NCI-H1105 treated with DMSO at 0.1 percent for 48 hours (cell line): ENCODE measurements at places on chromosomes 12 and 14.

DNA sequence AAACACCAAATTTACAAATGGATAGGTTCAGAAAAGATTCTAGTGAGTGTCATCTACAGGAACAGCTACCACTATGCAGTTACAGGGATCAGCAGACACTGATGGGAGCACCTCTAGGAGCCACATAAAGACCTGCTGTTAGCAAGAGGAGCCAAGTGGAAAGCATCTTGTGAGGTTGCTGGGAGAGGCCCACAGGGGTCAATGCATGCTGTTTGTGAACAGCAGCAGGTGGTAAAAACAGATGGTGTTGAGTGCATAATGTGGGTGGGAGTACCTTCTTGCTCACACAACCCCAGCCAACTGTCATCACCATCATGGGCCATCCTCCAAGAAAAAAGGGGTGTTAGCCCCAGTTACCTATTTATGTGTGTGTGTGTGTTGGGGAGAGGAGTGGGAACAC, 215.2 kb upstream of the SSTR1 start:
- DNase-seq, result no peak

DNA sequence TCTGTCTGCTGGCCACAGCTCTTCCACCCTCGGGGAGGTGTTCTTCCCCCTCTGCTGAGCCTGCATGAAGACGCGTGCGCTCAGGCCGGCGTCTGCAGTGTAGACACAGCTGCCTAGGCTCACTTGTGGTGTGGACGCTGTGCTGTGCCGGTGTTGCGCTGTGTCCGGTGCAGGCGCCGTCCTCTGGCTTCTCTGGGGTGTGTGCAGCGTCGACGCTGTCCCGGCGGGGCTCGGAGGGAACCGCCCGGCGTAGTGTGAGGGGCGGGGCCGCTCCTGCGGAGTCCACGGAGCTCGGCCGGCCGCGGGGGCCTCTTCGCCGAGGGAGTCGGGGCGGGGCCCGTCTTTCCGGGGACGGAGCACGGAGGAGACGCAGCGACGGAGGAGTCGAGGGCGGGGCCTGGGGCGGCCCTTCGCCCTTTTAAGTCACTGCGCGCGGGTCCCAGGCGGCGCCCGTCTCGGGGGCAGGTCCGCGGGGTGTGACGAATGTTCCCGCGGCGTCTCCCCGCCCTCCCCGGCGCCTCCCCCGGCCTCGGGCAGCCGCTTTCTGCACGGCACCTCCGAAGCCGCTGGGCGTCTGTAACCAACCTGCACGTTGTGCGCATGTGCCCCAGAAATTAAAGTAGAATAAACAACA, 45.2 kb downstream of the NOC4L start:
- DNase-seq, result peak; percentile 77

GRCh38 chr14:89826596-89826995, 127.9 kb downstream of the EFCAB11 start:
- no peak for DNase-seq

- DNase-seq, result no peak
These were observed 48.3 kb downstream of the SCN8A start for GRCh38 chr12:51639361-51639760.

DNA sequence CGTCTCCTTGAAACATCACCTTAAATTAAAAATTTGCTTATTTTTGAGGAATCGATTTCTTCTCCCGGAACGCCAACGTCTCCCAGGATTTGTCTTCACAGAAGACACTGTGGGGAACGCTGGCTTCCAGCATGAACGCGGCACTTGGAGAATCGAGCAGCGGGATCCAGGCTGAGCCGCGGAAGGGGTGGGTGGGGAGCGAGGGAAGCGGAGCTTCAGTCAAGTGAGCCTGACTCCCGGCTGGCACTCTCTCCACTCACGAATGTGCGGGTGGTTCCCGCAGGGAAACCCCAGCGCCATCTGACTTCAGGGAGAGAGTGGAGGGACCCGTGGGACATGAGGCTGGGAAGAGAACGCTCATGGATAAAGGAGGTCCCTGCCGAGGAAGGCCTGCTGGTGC, 506.0 kb upstream of the TMEM132C start:
- DNase-seq, result no peak

DNA sequence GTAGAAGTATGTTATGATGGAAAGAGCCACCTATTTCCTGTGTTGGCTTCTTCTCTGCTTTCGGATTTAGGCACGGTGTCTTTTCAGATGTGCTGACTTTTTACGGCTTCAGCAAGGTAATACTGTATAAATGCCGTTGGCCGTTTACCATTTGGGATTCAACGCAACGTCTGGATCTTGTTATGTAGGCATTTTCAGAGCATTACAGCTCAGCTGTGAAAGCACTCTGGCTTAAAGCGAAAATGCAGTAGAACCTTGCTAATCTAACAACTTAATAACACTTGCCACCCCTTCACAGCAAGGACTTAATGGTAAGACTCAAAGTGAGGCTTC, 229.9 kb downstream of the EFCAB11 start:
- DNase-seq, result no peak

DNA sequence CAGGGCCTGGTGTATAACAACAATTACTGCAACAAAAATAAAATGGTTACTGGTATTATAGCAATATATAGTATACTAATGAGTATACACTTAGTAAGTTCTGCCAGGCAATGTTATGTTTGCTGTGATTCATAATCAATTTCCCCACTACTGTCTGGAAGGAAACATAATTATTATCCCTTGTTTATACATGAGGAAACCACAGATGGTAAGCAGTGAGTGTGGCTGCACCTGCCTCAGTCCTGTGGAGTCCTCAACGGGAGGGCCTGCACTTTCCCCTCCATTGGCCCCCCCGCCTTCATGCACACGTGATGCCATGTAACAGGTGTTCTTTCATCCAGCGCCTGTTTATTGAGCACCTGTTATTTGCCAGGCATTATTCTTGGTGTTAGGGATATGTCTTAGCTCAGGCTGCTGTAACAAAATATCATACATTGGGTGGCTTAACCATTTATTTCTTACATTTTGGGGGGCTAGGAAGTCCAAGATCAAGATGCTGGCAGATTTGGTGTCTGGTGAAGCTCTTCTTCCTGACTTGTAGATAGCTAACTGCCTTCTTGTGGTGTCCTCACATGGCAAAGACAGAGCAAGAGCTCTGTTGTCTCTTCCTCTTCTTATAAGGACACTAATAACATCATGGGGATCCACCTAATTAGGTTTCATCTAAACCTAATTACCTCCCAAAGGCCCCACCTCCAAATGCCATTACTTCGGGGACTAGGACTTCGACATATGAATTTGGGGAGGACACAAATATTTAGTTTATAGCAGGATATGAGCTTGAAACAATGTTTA, 59.5 kb upstream of the CHGA start:
- DNase-seq, result peak; percentile 39

DNA sequence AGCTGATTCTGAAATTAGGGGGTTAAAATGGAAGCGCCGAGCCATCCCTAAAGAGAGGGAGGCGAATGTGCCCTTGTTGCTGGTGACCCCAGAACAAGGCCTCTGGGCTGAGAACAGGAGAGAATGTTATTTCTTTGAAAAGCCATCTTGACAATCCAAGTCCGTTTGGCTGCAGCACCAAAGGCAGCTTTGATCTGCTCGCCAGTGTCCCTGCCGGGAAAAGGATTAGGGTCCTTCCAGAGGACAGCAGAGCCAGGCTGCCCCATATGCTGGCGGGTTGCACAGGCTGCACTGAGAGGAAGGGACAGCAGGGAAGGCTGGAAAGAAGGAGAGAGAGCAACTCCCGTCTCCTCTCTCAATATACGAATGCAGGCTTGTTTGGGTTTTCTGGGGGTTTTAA, 141.7 kb downstream of the TMEM132C start:
- no peak for DNase-seq

DNA sequence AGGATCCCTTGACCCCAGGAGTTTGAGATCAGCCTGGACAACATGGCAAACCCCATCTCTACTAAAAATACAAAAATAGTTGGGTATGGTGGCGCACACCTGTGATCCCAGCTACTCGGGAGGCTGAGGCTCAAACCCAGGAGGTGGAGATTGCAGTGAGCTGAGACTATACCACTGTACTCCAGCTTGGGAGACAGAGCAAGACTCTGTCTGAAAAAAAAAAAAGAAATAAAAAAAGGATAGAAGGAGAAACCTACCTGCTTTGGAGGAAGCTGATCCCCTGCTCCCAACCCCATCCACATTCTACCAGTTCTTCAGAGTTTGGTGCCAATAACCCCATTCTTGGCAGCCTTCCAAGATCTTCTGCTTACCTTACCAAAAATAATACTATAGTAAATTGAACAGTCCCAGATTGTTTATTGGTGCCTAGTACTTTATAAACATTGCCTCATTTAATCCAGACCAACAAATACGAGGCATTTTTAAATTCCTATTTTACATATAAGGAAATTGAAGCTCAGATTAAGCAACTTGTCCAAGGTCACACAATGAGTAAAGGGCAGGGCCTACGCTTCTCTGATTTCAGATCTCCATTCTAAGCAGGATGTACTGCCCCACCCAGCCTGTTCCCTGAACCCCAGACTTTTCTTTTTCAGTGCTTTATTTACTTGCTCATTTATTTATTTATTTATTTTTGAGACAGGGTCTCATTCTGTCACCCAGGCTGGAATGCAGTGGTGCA, 33.2 kb upstream of the FAM222A start:
- peak; percentile 48 for DNase-seq

DNA sequence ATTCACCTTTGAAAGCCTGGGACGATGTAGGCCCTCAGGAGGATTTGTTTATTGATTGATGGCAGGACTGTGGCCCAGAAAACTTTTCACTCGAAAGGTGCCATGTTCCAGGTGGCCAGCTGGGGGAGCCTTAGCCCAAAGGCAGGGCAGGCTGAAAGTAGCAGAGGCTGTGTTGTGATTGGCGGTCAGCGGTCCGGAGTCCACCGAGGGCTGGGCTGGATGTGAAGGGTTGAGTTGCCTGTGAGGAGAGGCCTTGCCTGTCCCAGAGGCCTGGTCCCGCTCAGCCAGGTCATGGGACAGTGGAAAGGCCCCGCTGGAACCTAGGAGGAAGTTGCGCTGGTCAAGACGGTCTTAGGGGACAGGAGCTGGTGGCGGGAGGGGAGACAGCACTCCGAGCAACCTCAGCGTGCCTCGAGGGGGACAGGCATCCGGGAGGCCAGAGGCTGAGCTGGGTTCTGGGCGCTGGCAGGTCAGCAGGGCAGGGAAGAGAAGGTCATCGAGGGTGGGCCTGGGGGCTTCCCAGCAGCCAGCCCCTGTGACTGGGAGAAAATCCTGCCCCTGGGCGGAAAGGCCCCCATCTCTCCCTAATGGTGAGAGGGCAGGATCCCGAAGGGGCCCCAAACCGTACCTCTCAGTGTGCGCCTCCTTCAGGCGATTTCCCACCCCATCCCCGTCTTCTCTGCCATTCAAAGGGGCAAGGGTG, 26.3 kb downstream of the CMA1 start:
- no peak for DNase-seq

DNA sequence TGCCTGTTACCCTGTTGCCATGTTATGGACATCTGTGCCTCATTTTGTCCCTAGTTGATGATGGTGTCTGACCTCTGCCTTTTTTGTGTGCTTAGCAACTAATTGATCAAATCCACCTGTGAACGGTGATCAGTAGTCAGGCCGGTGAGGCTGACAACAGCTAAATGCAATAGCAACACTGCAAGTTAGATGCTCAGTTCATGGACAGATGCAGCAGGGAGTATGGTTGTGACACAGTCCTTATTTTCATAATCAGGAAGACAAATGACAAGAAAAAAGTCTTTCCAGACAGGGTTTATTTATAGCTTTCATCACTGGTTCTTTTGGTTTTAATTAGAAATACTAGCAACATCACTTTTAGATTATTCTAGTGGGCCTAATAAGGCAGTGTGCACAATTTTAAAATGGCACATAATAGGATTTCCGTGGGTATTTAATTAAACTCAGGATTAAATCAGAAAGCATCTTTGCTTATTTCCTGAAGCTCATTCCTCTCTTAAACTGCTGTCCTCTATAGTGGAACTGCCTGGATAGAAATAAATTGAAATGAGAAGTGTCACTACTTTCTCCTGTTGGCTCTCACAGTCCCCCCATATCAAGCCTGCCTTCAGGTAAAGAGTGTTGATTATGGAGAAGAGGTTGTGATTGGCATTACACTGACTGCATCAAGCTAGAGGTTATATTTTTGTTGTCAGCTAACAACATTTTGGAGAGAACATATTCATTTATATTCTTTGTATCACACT, 281.1 kb upstream of the NAV3 start:
- no peak for DNase-seq

DNA sequence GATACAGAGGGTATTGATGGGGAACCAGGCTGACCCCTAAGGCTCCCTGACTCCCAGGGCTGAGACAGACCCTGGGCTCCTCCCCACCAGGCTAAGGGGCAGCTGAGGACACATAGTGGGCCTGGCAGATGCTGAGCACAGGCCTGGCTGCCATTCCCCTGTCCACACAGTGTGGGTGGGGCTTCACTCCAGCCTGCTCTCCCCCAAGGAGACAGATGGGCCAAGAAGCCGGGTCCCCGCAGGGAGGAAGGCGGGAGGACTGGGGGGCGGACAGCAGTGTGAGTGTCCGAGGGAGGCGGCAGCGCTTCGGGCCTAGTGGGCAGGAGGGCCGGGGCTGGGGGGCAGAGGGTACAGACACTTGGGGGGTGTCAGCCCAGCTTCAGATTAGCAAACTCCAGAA, 32.0 kb downstream of the RFLNA start:
- no peak for DNase-seq

DNA sequence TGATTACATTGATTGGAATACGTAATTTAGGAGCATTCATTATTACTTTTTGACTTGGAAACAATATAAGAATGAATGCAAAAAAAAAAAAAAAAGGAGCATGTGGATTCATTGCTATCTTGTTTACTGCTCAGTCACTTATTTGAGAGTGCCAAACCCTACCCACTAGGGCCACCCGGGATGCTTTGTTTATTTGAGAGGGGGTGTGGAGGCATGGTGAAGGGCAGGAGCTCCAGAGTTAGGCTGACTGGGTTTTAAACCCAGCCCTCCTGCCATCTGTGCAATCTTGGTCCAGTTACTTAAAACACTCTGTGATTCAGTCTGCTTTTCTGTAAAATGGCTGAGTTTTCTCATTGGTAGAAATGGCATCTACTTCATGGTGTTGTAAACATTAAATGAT, 195.2 kb downstream of the RAD51B start:
- DNase-seq, result no peak

GRCh38 chr14:104785708-104786080, 9.9 kb downstream of the AKT1 start:
- DNase-seq, result no peak

- DNase-seq, result no peak
These were observed 7.1 kb upstream of the KICS2 start for GRCh38 chr12:64229240-64229639.

- no peak for DNase-seq
These were observed 20.6 kb upstream of the RPLP0 start for GRCh38 chr12:120221576-120221900.

GRCh38 chr12:52054833-52055730, 3.8 kb downstream of the NR4A1 start:
- no peak for DNase-seq

DNA sequence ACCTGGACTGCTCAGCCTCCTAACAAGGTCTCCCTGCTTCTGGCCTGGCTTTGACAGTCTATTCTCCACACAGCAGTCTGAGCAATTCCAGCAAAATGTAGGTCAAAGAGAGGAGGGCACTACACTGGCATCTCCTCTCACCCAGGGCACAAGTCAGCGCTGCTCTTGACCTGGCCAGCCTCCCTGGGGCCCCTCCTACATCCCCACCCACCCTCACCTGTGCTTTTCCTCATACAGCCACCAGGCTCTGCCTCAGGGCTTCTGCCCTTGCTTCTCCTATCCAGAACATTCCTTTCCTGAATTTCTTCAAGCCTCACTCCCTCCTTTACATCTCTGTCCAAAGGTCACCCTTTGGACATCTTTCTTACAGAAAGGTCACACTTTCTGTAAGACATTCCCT, 33.7 kb downstream of the GALNT4 start:
- no peak for DNase-seq

- no peak for DNase-seq
These were observed 15.2 kb downstream of the ADCY6 start for GRCh38 chr12:48773686-48774085.
